Activated naive CD4-positive, alpha-beta T cell (primary cell): ENCODE measurements at places on chromosomes 12 and 14.

- no peak for DNase-seq
Measured at GRCh38 chr14:68543516-68543915, 249.4 kb downstream of the ZFP36L1 start.

DNA sequence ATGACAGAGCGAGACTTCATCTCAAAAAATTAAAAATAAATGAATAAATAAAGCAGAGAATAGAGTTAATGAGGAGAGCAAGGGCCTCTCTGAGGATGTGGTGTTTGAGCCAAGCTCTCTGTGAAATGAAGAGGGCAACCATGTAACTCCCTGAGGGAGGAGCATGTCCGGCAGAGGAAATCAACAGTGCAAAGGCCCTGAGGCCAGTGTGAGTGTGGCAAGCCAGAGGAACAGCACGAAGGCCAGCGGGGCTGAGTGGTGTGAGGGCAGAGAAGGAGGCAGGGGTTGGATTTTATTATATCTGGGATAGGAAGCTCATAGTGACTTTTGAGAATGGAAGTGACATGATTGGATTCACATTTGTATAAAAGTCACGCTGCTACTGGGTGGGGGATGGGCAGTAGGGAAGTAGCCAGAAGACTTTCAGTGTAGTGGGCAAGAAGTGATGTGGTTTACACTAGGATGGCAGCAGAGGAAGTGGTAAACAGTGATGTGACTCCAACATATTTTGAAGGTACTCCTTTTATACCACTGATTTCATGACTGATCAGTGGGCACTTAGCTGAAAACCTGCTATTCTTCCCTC, 10.3 kb upstream of the LRP1-AS start:
- DNase-seq: no peak

DNA sequence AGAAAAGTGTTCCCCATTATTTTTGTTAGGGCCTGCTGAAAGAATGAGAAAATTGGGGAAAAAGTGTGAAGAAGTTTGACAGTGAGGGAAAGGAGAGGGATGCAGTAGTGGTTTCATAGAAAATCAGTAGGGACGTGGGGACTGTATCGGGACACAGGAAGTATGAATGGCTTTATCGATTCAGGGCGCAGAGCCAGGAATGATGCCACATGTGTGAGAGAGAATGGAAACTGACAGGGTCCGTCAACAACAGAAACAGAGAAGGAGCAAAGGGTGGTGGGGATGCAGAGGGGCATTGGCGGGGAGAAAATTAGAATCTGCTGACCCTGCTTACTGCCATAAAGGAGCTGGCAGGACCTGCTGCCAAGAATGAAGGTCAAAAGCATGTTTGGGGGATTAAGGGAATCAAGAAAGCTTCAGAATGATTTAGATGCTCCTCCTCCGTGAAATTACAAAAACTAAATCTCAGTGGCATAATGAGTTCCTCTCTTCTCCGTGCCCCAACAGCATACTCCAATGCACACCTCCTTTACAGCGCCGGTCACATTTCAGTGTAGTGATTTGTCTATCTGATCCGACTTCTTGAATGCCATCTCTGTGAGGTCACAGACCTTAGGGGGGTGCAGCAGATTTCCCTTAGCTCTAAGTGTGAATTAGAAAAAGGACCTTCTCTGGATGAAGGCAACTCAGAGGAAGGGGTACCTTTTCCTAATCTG, 92.6 kb downstream of the EMP1 start:
- no peak for DNase-seq

- no peak for DNase-seq
Measured at GRCh38 chr12:60279221-60279620, 683.4 kb downstream of the SLC16A7 start.

- DNase-seq: no peak
Measured at GRCh38 chr14:75563931-75564330, 14.5 kb upstream of the FLVCR2 start.

DNA sequence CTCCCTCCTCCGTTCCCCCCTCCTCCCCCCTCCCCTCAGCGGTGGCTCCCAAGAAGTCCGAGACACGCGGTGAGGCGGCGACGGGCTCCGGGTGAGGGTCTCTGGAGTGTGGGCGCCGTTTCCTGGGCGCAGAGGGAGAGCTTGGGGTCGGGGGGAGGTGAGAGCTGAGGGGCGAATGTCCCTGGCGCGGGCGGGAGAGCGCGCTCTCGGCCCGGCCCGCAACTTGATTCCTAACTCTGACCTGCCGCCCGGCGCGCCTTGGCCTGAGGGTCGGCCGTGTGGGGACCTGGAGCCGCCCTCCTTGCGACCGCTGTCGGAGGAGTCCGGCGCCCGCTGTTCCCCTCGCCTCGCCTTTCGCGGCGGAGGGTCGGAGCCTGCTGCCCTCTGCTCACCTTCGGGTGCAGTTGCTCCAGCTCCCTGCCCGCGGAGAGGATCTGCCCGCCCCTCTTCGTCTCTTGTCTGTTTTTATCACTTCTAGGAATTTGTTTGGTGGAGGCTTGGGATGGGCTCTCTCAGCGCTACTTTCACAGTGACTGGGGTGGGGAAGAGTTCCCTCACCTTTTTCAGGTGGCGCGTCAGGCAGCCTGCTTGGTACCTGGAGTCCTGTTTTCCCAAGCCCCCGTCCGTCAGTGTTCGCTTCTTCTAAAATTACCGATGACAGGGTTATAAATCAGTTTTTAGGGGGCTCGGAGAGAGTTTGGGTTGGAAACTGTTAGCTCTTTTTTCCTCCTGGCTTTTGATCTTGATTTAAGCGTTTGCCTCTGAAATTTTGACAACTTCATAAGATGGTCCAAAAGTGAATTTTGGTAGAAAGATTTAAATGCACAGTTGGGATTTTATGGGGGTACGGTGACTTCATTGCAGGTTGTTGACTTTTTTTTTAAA, 495 bp downstream of the ADIPOR2 start:
- DNase-seq: no peak

GRCh38 chr12:101078536-101079285, 131.3 kb downstream of the SLC5A8 start:
- no peak for DNase-seq
